Naive thymus-derived CD4-positive, alpha-beta T cell (primary cell): ENCODE measurements at places on chromosomes 7 and 10.

- no peaks in the 10 kb centered on the region for H3K36me3 ChIP-seq
- no peak overlapping the region for H3K27ac ChIP-seq
- peaks cover 19% of the 10 kb centered on the region for H3K4me1 ChIP-seq
- H3K4me3 ChIP-seq, result no peak overlapping the region
- H3K27me3 ChIP-seq, result no peaks in the 10 kb centered on the region
- no peak for DNase-seq
These were observed 18.2 kb upstream of the INMT start for GRCh38 chr7:30733691-30734090.

- no peak overlapping the region for H3K4me3 ChIP-seq
- H3K4me1 ChIP-seq, result no peaks in the 10 kb centered on the region
- H3K36me3 ChIP-seq, result no peaks in the 10 kb centered on the region
- no peak overlapping the region for H3K27ac ChIP-seq
- DNase-seq, result no peak
- no peaks in the 10 kb centered on the region for H3K27me3 ChIP-seq
These were observed 196.7 kb downstream of the VTI1A start for GRCh38 chr10:112643600-112644264.

DNA sequence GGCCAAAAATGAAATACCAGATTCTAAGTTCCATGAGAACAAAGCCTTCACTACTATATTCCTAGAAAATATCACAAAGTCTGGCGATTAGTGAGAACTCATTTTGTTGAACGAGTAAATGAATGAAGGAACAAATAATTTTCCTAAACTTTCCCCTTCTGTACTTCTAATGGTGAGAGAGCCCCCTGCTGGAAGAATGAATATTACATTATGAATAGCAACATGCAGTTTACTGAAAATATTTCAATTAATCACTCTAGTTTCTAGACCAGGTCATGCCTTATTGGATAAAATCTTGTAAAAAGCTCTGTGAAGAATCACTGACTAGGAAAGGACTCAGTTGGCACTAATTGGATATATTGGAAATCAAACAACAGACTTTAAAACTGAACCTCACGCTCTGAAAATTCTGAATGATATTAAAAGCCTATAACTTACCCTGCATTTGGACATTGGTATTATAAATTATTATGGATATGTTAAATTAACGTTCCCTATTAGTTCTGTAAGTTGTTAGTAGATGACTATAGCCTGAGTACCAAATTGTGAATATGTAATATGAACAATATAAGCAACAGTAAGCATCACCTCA is 32.4 kb upstream of the MTPN start:
- H3K27me3 ChIP-seq, result no peaks in the 10 kb centered on the region
- DNase-seq, result peak; percentile 27
- no peaks in the 10 kb centered on the region for H3K4me1 ChIP-seq
- no peak overlapping the region for H3K4me3 ChIP-seq
- H3K36me3 ChIP-seq, result no peaks in the 10 kb centered on the region

DNA sequence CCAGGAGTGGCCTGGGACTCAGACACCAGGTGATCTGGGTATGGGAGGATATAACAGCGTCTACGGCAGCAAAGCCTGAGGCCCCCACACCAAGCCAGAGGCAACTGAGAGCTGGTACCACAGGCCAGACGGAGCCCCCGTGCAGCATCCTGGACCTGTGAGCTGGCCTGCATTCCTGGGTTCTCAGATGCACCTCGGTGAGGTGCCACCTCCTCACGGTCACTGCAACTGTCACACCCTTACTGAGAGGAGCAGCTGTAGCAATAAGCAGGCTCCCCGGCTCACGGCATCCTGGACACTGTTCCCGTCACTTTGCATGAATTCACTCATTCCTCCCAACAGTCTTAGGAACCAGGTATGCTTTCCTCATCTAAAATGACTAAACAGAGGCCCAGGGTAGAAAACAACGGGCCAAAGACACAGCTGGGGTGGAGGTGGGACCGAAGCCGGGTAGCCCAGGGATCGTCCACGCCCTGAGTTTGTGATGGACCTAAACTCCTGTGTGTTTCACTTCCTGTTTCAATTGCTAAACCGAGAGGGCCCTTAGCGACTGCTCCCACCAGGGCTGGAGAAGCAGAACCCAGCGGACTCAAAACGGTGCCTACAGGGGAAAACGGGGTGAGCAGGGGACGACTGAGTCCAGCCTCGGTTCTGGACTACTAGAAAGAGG is 98.7 kb downstream of the CTBP2 start:
- no peaks in the 10 kb centered on the region for H3K27me3 ChIP-seq
- H3K4me1 ChIP-seq, result no peaks in the 10 kb centered on the region
- H3K36me3 ChIP-seq, result no peaks in the 10 kb centered on the region
- no peak overlapping the region for H3K27ac ChIP-seq
- H3K4me3 ChIP-seq, result no peak overlapping the region

DNA sequence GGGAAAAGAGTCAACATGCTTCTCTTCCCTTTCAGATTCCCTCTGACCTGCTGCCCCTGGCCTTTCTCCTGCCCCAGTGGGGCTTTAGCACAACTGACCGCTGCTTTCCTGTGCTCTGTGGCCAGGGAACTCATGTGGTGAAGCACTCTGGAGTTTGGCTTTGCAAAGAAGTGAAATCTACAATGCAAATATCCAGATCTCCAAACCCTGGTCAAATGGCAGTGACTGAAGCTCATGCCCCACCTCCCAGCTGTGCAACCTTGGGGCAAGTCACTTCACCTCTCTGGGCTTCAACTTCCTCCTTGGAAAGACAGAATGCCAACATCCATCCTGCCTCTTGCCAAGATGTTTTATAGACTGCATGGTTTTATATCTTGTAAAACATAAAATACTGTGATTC is 157.8 kb downstream of the NEURL1 start:
- DNase-seq, result no peak
- no peaks in the 10 kb centered on the region for H3K27me3 ChIP-seq
- no peaks in the 10 kb centered on the region for H3K36me3 ChIP-seq
- no peak overlapping the region for H3K27ac ChIP-seq
